ENCODE measurements at places on chromosomes 3 and 15.
A peak's percentile ranks its signal among the peaks of the same experiment; 100 is the strongest.

DNA sequence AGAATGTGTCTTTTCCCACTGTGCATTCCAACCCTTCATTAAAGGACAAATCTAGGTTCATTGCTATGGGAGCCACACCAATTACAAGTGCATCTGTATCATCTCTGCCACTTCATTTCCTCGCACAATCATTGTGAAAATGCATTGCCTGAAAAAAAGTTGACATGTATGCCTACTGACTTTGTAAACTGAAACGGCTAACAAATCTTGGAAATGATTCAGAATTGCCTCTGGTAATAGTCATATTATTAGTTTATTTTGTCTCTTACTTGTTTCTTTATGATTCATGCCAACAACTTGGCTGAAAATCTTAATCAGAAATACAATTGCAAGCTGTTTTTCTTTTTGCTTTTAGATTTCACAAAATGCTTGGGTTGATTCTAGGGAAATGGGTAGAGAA, 497.1 kb downstream of the ZIC1 start:
- DNase-seq: no peak

- no peak for DNase-seq
Observed at GRCh38 chr3:38361496-38361895, 14.9 kb downstream of the XYLB start.

DNA sequence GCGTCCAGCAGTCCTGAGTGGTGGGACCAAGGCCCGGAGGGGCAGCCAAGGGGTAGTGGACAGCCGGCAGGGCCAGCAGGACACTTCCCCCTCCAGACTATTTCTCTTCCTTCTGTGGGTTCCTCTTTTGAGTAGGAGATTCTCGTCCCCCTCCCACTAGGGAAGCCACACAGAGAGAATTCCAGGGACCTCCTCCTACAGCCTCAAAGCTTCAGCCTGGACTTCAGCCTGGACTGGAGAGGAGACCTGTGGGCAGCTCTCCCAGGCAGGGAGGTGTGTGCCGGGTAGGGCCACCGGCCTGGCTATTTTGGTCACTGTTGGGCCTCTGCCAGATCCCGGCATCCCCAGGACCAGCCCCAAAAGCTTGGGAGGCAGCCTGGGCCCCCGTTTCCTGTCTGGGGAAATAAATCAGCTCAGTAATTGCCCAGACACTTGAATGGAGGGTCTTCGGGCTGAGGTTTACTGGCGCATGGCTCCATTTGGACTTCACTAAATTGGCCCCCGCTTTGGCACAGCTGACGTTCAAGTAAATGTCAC, 1.3 kb downstream of the SLC6A6 start:
- no peak for DNase-seq

- peak; percentile 47 for DNase-seq
Observed at GRCh38 chr3:25532431-25533162, 104.5 kb downstream of the RARB start.

GRCh38 chr15:48385031-48385830, 54.0 kb downstream of the DUT start:
- no peak for DNase-seq

GRCh38 chr15:84391191-84391590, 155.6 kb downstream of the GOLGA6L4 start:
- DNase-seq: no peak

GRCh38 chr3:4776980-4777581, 202.2 kb upstream of the BHLHE40 start:
- no peak for DNase-seq

- DNase-seq: no peak
Observed at GRCh38 chr15:75544359-75544758, 34.8 kb downstream of the PTPN9 start.

DNA sequence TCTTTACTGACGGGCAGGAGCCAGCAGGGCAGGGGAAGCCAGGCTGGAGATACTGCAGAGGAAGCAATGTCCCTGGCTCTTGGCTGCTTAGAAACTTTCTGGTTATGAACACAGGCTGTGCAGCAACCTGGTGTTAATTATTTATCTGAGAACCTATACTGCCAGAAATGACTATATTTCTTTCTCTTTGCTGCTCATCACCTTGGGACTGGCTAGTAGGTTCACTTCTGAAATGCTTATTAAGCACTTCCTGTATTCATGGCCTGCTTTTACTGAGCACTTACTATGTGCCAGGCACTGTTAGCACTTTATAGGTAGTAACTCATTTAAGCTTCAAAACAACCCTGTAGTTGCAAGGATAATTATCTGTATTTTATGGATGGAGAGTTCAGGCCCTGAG, 57.6 kb downstream of the RAB11A start:
- no peak for DNase-seq

All from CMK (cell line).